ENCODE measurements at places on chromosomes 2 and 18.

GRCh38 chr2:160613466-160614153 lies 120.0 kb upstream of the RBMS1 start:
- no peak for DNase-seq

DNA sequence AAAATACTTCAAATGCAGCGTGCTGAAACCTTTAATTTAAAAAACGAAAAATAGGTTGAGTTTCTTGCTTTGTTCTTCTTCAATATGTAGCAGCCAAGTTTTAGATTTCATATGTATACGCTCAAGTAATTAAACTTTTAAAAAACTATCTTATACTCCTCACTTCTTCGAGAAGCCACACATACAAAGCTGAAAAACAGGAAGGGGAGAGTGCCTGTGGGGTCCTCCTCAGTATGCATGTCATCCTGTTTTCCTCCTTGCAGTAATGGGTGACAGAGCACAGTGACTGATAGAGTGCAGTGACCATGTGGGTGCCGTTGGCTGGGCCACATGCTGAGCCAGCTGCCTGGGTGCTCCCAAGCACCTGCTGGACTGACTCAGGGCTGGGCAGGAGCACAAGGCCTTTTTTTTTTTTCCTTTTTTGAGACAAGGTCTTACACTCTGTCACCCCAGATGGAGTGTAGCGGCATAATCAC lies 33.3 kb downstream of the UXS1 start:
- DNase-seq, result no peak

DNA sequence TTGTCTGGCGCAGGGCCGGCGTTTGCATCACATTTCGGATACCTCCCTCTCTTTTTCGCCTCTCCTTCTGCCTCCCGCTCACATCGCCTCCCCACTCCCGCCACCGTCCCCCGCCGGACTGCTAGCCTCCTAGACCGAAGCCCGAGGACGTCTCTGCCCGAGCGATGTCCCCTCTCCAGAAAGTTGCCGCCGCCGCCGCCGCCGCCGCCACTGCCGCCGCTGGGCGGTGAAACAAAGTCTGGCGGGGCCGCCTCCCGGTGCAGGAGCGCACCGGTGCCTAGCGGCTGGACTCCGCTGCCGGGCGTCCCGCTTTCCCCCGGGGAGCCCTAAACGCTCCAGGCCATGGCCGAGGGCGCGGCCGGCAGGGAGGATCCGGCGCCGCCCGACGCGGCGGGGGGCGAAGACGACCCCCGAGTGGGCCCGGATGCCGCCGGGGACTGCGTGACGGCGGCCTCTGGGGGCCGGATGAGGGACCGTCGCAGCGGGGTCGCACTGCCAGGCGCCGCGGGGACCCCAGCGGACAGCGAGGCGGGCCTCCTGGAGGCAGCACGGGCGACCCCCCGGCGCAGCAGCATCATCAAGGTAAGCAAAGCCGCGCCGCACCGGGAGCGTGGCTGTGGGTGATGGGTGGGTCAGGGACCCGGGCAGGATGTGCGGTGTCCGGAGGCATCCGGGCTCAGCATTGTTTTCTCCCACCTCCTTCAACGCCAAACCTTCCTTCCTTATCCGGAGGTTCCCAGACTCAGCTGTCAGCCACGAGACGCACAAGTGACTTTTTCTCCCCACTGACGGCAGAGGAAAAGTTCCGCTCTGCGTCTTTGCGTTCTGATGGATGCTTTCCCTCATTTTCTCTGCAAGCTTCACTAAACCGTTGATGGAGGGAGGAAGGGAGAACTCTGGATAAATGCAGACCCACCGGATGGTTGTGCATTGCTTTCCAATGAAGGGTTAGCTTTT lies 643 bp downstream of the PLCL1 start:
- DNase-seq, result peak; percentile 63

- DNase-seq, result no peak
Observed at GRCh38 chr2:48454504-48454903, 75.5 kb upstream of the STON1 start.

DNA sequence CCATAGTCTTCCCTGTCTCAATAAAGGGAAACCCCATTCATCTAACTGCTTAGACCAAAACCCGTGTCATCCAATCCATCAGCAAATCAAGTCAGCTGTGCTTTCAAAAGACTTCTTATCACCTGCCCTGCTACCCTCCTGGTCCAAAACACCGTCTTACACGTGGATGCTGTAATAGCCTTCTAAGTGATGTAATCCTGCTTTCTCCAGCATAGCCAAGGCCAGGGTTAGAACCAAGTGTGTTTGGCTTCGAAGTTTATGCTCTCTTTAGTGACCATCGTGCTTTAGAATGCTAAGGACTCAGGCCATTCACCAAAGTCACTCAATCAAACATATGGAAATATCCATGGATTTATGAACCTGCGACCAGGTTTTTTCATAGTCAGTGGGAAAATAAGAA lies 25.5 kb downstream of the NEB start:
- DNase-seq, result no peak

- DNase-seq, result no peak
Observed at GRCh38 chr2:179565807-179566206, 295.6 kb downstream of the ZNF385B start.

GRCh38 chr18:60215432-60215831 lies 157.1 kb downstream of the MC4R start:
- DNase-seq, result no peak

- DNase-seq, result no peak
Observed at GRCh38 chr2:145547620-145548019, 1027.7 kb upstream of the ZEB2 start.

Data from endothelial cell (in vitro differentiated cells).